ENCODE measurements at places on chromosomes 7 and 10.

DNA sequence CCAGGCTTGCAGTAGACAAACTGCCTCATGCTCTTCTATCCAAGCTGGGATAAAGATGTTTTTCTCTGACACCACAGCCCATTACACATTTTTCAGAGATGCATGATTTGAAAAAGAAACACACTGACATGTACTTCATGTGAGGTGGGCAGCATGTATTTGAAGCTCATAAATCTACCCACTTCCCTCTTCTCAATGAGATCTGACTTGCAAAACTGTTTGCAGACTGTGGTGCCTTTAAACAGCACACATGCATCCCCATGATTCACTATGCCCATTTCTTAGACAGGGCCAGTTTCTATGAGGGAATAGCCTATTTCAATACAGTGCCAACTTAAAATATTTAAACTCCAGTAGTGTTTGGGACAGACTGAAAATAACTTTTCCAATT is 109.8 kb downstream of the GLI3 start:
- DNase-seq = no peak

GRCh38 chr10:129126982-129127381 is 340.1 kb upstream of the MGMT start:
- no peak for DNase-seq

DNA sequence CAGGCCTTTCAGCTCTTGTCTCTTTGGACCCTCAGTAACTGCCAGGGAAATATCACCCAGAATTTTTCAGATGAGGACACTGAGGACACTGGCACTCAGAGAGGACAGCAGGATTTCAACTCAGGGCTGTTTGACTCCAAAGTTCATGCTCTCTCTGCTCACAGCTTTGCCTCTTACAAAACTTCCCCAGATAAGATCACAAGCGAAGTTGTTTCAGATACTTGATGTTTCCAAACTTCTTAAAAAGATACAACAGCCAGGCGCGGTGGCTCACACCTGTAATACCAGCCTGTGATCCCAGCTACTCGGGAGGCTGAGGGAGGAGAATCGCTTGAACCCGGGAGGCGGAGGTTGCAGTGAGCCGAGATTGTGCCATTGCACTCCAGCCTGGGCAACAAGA is 32.4 kb upstream of the ZRANB1 start:
- no peak for DNase-seq

- no peak for DNase-seq
These were observed 143.2 kb downstream of the REEP3 start for GRCh38 chr10:63664341-63664885.

- no peak for DNase-seq
These were observed 22.5 kb upstream of the HIBADH start for GRCh38 chr7:27685209-27685608.
